ENCODE measurements at places on chromosomes 4 and X.

DNA sequence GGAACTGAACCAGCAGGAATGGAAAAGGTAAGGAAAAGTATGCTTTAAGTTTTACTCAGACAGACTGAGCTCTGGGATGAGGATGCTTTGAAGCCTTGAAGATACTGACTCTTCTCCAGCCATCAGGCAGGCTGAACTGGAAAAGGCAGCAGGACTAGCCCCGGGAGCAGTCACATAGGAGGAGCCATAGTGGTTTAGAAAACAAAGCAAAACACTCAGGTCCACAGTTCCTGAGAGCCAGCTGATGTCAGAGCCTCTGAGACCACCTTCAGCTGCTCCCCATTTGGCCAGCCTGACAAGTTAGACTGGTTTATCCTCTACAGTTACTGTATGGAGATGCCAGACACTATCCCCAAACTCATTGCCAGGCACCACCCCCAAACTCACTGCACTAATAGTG, 167.9 kb upstream of the CPEB2 start:
- DNase-seq: no peak

- no peak for DNase-seq
Measured at GRCh38 chrX:30275498-30275897, 28.6 kb downstream of the MAGEB1 start.

- DNase-seq: no peak
Measured at GRCh38 chrX:96721354-96721753, 36.7 kb downstream of the DIAPH2 start.

DNA sequence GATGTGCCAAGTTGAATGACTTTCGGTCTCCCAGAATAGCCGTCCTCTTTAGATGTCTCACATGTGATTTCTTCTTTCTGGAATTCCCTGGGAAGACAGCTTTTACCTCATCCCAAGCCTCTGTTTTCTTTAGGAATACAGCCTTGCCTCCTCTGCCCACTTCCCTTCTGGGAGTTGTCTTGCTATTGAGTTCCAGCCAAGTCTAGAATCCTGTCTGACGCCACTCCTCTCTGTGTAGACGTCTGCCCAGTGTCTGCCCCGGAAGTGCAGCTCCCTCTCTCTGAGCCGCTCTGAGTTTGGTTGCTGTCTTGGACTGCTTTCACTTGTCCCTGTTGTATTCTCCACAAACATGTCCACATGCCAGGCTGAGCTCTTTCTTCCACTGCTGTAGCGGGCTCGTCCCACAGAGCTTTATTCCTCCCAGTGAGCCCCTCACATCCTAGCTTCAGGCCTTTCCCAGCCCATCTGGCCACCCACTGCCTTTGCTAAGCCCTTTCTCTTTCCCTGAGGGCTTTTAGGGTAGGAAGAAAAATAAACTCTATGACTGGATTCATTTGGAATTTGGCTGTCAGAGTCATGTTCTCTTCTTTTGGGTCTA, 9.0 kb upstream of the IGFBP7 start:
- DNase-seq: peak; percentile 65

GRCh38 chr4:112847045-112847444, 202.4 kb upstream of the ANK2 start:
- DNase-seq: no peak

DNA sequence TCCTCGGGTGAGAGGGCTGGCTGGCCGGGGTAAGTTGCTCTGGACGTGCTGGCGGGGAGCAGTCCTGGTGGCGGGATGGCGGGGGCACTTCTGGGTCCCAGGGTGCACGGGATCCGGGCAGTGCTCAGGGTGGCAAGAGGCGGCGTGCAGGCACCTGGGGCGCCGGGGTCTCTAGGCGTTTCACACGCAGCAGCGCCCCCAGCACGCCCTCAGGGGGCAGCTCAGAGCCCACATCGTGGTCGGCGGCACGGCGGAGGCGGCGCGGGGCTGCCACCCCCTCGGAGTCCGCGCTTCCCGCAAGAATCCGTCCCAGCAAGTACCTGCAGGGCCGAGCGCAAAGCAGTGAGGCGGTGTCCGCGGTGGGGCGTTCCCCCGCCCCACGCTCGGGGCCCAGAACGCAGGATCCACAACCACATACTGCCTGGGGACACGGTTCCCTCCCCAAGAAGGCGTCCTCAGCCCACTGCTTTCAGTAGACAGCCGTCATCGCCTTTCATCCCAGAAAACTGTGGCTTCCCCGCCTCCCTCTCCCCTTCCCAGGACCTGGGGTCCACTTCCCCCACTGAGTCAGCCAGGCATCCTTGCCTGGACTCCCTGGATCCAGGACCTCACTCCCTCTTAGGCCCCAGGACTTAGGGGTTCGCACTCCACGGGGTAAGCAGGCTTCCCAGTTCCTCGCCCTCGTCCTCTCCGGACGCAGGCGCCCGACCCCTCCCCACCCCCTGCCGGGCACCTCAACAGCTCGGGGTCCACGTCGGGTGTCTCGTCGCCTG, 4.1 kb downstream of the PCSK1N start:
- DNase-seq: no peak

DNA sequence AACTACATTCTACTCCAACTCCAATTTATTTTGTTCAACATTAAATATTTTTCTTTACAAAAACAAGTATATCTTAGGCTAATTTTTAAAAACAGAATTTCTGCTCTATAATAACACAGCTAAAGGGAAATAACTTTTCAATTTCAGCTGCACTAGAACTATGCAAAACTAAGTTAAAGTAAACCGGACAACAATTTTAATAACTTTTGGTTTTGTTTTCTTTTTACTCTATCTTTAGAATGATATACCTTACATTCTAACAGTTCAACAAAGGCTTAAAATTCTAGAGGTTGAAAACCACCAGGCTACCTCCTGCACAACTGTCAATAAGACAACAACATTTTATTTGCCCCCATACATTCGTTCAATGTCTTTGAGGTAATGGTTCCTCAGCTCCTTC, 18.7 kb upstream of the KCNE5 start:
- no peak for DNase-seq

GRCh38 chr4:186144198-186144945, 39.9 kb downstream of the FAM149A start:
- DNase-seq: peak; percentile 69

DNA sequence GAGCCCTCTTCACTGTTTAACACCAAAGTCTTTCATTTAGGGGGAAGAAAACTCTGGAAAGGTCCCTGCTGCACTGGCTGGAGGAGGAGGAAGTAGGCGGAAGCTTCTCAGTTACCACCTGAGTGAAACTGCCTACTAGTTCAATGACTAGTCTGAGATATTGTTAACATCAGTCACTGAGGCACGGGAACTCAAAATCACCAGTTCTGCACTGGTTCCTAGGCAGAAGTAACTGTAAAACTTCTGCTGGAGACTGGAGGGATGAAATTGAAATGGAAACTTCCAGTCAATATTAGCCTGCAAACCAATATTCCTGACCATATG, 178.3 kb downstream of the SNCA start:
- DNase-seq: no peak

GRCh38 chr4:187480146-187481145, 515.1 kb upstream of the ZFP42 start:
- no peak for DNase-seq

DNA sequence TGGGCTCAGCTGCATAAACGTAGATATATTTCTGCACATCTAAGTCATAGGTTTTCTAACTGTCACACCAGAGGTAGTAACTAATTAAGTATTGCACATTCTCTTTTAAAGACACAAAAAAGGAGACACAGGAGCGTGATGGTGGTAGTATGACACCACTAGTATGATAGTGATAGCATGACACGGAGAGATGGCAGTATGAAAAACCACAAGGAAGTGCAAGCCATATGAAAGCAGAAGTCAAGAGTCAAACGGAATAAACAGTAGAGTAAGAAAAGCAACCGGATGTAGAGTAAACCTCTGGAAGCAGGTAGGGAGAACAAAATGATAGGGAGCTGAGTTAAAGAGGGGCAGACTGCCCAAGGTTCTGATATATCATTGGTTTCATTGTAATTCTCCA, 382.2 kb upstream of the INTU start:
- DNase-seq: no peak

DNA sequence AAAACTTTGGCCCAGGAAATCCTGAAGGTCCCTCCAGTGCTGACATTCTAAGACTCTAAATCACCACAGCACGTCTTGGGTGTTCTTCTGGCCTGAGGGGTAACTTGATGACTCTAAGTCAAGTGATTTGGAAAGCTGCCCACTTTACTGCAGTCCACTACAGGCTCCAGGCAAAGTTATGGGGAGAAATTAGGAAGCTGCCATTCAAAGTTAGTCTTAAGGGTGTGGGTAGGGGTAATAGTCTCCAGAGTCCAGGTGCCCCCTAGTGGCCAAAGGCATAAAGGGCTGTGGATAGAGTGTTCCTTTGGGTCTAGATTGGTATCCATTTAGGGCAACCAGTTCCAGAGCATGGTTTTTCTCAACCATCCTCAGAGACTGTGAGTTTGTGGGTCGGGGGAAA, 38.7 kb upstream of the SLC16A2 start:
- peak; percentile 51 for DNase-seq

DNA sequence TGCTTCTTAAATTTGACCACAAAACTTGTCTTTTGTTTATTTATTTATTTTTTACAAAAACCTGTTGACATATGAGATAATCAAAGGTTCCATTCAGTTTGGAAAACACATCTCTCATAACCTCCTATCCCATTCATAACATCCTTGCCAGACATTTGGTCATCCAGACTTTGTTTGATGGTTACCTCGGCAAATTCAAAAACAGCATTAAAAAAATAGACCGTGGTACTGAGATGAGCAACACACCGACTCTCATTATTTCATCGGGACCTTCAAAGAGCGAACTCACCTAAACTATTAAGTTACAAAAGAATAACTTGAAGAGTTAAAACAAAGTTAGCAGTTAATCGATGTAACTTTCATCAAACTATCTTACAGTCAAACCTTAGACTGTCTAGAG, 85.8 kb upstream of the RPS6KA3 start:
- no peak for DNase-seq

- no peak for DNase-seq
Measured at GRCh38 chrX:15413101-15413500, 28.9 kb upstream of the VEGFD start.

GRCh38 chr4:37516057-37516775, 170.0 kb downstream of the RELL1 start:
- DNase-seq: no peak

DNA sequence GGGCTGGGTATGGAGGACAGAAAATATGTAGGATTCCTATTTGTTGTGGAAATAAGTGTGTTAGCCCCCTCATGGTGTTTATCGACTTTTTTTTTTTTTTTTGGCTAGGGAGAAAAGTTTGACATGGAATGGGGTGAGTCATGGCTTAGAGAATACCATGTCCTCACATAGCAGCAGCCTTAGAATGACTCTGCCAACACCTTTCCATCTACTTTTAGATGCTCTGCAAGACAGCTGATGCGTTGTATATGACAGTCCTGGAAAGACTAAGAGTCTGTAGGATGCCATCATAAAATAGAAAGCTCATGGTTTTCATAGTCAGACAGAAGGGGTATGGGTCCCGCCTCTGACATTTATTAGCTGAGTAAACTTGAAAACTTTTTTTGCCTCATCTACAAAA, 37.7 kb downstream of the MTTP start:
- no peak for DNase-seq

DNA sequence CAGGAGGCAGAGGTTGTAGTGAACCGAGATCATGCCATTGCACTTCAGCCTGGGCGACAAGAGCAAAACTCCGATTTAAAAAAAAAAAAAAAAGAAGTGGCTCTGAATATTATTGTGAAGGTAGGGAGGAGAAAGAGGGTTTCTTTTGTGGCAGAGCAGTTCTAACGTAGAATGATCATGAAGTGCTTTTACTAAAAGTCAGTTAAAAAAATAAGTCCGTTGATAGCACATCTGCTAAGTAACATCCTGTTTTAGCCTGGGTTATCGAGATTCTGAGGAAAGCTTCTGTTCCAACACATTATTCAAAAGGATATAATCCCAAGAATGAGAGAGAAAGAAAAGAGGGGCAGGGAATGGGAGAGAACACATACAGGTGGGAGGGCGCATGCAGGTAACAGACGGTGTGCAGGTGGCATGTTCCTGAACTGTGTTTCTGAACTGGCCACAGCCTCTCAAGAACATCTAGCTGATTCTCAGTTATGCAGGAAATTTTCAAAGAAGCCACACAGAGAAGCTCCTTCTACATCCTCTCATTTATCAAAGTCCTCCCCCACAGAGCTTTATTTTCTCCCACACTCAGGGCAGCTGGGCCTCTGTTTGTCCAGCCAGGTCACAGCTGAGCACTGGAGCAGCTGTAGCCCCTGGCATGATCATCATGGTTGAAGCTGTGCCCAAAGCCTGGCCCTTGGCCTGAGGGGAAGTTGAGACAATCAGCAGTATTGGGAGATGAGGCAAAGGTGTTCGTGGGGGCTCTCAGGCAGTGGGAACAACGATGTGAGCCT, 342.3 kb downstream of the ZNF674 start:
- DNase-seq: no peak

GRCh38 chrX:72309297-72310071, 3.8 kb upstream of the CITED1 start:
- no peak for DNase-seq

DNA sequence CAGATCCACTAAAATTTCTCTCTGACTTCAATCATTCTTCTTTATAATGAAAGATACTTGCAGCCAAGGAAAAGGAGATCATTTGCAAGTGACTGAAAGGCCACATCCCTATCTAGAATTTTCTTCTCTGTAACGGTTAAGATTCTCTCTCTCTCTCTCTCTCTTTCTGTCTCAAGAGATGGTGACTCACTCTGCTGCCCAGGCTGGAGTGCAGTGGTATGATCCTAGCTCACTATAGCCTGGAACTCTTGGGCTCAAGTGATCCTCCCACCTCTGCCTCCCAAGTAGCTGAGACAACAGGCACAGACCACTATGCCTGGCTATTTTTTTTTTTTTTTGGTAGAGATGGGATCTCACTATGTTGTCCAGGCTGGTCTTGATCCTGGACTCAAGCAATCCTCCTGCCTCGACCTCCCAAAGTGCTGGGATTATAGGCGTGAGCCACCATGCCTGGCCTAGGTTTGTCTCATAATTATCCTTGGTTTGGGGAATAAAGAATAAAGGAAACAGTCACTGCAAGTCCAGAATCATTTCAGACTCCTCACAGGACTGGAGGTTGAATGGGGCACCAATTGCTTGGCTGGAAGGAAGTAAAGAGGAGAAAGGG, 33.3 kb upstream of the GALNT7 start:
- DNase-seq: no peak

- no peak for DNase-seq
Measured at GRCh38 chr4:68871809-68872642, 56.2 kb downstream of the UGT2B10 start.

DNA sequence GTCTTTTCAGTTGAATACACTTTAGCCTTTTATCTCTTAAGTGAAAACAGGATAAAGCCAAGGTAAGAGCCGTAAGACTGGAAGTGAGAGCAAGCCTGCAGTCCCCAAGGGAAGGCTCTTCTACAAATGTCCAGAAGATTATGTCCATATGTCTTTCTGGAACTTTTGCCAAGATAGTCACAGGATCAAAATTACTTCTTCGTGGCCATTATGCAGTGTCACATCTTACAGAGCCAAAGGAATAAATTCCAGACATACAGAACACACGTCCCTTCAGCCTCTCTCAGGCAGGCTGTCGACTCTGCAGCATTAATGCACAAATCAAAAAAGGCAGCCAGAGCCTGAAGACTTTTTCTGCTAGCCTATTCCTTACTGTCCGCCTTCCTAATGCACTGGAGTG, 10.9 kb upstream of the GATB start:
- no peak for DNase-seq
